ENCODE measurements at places on chromosomes 3 and 15.
A peak's percentile ranks its signal among the peaks of the same experiment; 100 is the strongest.

- peak; percentile 74 for DNase-seq
Measured at GRCh38 chr3:58013973-58014649, 5.9 kb downstream of the FLNB start.

- DNase-seq, result no peak
Measured at GRCh38 chr15:74613953-74614743, 1.5 kb upstream of the CLK3 start.

DNA sequence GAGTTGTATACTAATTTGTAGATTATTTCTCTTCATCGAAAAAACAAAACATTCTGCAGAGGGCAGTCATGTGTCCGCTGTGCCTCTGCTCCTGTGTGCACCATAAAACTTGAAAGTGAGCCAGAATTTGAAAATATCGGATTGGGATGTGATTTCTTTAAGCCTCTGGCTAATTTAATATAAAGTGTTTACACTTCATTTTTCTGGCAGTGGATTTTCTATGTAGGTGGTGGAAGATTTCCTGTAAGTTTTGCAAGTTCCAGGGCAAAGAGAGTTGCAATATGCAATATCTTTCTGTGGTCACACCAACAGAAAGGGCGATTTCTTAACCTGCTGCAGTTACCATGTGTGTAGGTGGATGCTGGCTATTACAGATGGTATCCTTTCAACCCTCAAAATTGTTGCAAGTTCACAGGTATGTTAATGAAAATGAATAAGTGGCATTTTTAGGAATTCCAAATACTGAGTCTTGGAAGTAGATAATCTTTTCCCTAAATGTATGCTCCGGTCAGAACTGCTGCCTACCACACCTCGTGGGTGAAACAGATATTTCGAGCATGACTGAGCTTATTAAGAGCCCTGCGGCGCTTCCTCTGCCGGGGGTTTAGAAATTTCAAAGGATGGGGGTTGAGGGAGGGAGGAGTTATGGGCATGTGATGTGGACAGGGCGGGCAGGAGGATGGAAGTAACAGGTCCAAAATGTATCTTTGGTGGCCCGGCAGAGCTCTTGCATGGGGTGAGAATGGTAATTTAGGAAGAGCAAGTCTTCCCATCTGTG, 134.0 kb downstream of the PGPEP1L start:
- peak; percentile 84 for DNase-seq

- peak; percentile 6 for DNase-seq
Measured at GRCh38 chr3:138686771-138687221, 78.2 kb downstream of the FAIM start.

- DNase-seq, result peak; percentile 93
Measured at GRCh38 chr15:93072411-93073394, 16.3 kb downstream of the RGMA start.
